CD4-positive, alpha-beta T cell treated with Interleukin-10 for 1 hour (primary cell): ENCODE measurements at places on chromosomes 6 and 20.

GRCh38 chr6:106046116-106046853, 39.9 kb upstream of the PRDM1 start:
- DNase-seq, result no peak

DNA sequence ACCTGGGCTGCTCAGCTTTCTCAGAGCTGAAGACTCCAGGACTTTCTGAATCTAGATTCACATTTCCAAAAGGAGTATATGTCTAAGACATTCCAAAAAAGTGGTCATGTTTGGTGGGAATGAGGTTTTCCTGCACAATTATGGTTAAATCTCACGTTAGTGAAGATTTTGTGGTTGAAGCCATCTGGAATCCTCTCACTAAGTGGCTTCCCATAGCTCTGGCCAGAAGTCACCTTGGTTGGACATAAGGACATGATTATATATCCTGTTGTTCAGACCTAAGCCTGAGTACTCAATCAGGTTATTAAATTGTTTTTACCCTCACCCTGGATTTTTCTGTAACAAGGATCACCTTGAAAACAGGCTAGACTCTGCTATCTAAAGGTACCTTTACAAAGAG, 176.1 kb upstream of the PLN start:
- no peak for DNase-seq

- no peak for DNase-seq
These were observed 64.7 kb upstream of the GATA5 start for GRCh38 chr20:62540504-62540903.

GRCh38 chr20:43909720-43910119, 4.9 kb upstream of the TOX2 start:
- no peak for DNase-seq
